ENCODE measurements at places on chromosomes 12 and 14.

DNA sequence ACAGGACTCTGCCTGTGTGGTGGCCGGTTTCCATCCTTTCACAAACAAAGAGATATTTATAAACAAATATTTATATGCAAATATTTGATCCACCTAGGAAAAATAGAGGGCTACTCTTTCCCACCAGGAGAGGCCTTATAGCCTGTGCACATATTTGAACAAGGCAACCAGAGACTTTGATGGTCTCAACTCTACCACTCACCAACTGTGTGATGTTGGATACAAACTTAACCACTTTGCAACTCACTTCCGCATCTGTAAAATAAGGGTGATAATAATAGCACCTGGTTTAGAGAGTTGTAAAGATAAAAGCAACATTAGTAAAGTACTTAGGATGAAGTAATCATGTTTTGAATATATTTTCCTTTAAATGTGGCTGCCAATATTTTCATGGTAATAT lies 1.5 kb upstream of the CLEC12A start:
- DNase-seq, result no peak

DNA sequence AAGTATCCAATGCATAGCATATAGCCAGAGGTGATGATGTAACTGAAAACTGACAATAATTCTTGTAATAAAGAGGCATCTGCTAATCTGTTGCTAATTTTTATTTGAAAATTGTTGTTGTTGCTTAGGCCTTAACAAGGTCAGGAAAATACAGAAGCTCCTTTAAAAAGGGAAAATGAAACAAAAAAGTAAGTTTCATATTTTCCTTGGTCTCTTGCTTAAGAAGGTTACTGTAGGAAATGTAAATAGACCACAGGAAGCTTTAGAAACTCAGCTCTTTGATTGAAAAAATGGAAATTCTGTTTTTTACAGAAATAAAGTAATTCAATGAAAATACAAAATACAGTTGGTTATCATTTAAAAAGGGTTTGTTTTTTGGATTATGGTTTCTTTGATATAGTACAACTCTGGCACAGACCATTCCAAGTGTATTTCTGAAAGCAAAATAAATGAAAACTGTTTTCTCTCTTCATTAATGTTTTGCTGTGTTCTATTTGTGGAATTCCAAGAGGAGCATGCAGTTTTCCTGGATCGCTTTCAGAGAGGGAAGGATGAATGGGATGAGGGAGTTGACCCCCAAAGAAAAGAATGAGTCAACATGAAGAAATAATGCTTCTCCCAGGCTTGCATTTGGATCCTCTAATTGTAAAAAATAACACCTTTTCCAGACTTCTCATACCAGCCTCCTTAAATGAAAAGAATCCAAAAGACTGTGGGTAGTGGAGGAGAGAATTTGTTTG lies 398.0 kb upstream of the FAR2 start:
- no peak for DNase-seq

- no peak for DNase-seq
Measured at GRCh38 chr14:48568688-48569087, 893.3 kb upstream of the MDGA2 start.

GRCh38 chr14:89720076-89720687 lies 234.3 kb downstream of the EFCAB11 start:
- no peak for DNase-seq

GRCh38 chr12:122729583-122730214 lies 945 bp downstream of the HCAR1 start:
- no peak for DNase-seq

DNA sequence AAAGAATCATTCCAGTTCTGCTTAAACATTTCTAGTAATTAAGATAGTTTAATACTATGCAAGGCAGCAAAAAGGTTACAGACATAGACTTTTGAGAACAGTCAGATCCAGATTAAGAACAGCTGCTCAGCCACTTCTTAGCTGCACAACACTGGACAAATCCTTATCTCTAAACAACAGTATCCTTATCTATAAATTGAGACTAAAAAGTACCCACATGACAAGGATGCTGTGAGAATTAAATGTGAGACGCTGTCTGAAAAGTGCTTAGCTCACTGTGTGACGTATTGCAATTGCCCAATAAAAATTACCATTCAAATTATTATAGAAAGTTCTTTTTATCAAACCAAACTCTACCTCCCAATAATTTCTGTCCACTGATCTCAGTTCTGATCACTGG lies 35.5 kb downstream of the BORCS5 start:
- no peak for DNase-seq

DNA sequence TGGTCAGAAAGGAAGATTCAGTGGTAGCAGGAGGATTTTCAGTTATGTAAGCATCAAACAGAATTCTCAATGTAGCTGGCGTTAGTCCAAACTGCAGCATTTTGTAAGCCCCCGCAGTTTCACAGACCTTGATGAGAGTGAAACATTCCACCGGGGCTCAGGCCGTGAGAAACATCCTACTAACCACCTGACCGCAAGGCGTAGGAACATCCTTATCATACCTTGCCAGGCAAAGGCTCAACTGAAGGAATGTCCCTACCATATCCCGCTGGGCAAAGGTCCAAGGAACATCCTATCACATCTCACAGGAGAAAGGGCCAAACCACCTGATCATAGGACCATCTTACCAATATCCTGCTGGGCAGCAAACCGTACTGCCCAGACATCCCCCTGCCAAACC lies 624.8 kb upstream of the TMEM132C start:
- DNase-seq, result no peak

DNA sequence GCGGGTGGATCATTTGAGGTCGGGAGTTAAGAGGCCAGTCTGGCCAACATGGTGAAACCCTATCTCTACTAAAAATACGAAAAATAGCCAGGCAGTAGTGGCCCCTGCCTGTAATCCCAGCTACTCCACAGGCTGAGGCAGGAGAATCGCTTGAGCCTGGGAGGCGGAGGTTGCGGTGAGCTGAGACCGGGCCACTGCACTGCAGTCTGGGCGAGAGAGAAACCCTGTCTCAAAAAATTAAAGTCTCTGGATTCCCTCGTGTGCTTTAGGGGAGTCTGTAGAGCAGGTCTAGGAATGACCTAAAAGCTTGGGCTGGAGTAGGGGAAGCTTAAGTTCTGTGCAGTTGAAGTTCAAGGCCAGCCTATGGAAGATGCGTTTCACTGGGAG lies 697 bp upstream of the TULP3 start:
- DNase-seq, result no peak

DNA sequence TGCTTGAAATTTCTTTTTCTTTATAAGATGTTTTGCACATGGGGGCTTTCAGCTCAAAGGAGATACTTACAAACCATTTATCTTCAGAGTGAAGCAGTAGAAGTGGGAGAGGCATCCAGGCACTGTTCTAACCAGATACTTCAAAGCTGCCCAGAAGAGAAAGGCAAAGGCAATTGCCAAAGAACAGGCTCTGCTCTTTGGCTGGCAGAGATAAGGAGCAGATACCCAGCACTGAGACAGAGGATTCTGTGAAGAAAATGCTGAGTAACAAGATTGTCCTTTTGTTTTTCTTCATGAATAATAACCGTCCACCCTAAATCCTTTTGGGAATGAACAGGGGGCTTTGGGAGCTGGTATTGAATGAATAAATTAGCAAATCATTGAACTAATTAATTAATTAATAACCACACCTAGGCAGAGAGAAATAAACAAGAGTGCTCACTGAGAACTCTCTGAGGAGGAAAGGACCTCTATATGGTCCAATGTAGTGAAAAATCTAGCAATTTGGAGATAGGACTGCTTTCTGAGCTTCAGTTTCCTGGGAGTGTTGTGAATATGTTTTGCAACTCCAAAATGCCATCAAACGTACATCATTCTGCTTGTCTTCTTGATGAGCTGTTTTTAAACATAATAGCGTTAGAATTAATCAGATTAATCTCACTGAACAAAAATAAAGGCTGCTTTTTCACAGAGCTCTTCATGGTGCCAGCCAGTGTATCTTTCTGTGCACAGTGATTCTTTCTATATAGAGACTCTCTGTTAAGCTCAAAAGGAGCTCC lies 192.8 kb upstream of the AMIGO2 start:
- no peak for DNase-seq

DNA sequence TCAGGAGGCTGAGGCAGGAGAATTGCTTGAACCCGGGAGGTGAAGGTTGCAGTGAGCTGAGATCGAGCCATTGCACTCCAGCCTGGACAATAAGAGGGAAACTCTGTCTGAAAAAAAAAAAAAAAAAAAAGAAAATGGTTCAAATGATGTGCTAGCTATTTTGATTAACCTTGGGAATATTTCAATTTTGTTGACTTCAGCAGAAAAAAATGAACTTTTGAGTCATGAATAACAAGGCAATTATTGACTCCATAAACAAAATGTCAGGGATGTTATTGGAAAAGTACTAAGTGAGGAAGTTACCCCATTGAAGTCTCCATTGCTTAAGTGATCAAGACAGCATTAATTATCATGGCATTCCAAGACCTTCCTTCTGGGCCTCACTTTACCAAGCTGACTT lies 10.6 kb upstream of the PKP2 start:
- DNase-seq, result no peak

DNA sequence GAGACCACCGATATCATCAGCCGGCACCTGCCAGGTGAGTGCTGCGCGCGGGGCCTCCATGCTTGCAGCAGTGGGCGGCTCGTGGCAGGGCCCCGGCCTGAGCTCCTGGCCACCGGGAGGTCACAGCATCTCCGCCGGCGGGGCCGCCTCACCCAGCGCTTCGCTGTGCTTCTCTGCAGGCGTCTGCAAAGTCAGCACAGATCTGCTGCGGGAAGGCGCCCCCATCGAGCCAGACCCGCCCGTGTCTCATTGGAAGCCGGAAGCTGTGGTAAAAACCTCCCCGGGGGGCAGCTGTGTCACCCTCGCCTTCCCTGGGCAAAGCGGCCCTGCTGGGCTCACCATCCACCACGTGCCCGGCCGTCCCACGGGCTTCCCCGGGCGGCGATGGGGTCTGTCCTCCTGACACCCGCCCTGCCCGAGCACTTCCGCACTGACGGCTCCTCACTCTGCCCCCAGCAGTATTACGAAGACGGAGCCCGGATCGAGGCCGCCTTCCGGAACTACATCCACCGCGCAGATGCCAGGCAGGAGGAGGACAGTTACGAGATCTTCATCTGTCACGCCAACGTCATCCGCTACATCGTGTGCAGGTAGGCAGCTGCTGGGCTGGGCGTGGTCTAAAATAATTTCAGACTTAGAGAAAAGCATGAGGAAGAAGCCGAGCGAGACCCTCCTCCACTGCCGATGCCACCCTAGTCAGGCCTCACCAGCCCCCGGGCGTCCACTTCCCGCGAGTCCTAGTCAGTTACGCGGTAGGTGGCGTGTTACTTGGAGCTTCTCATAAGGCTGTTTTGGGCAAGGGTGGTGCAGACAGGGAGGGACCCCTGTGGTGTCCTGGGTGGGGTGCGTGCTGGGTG lies 7.1 kb downstream of the PGAM5 start:
- no peak for DNase-seq

DNA sequence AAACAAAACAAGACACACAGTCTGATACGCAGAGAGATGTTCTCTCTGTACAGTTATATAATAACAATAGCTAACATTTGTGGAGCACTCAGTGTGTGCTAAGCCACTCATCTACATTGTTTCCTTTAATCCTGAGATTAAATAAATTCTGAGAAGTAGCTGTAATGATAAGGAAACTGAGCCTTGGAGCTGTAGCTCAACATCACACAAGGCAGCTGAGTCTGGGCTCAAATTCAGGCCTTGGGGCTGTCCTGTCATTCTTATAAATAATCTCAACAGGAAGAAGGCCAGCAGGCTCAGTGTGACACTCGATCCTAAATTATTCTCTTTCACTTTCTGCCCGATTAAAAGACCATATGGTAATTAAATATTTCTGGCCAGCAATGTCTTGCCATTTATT lies 24.5 kb downstream of the CDKN1B start:
- no peak for DNase-seq

DNA sequence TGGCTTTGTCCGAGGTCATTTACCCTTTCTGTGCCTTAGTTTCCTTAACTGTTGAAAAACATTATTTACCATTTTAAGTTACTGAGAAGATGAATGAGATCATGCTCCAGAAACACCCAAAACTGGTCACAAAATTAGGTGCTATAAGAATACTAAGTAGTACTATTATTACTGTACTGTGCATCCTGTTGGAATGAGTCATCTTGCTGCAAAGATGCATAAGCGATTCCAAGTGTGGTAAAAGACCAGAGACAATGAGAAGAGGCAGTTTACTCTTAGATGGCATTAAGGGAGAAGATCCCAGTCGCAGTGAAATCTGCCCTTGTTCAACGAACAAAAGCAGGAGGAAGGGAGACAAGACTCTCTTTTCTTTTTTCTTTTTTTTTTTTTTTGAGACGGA lies 4.2 kb upstream of the PLEKHA5 start:
- no peak for DNase-seq

DNA sequence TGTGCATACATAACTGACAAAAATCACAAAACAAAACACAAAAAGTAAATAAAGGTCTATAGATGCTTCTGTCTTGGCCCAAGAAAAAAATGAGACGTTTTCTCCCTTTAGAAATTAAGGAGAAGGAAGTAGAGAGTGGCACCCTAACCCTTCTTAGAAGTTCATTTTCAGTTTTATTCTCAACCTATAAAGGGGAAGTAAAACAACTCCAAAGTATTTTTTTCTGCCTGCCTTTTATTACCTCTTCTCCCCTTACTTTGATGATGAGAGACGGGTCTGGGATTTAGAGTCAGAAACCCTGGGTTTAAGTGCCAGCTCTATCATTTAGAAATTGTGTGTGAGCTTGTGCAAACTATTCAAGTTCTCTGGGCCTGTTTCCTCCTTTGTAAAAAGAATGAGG lies 2.8 kb downstream of the PRIM1 start:
- DNase-seq, result no peak

GRCh38 chr12:76871742-76872141 lies 7.1 kb downstream of the CSRP2 start:
- DNase-seq, result no peak

DNA sequence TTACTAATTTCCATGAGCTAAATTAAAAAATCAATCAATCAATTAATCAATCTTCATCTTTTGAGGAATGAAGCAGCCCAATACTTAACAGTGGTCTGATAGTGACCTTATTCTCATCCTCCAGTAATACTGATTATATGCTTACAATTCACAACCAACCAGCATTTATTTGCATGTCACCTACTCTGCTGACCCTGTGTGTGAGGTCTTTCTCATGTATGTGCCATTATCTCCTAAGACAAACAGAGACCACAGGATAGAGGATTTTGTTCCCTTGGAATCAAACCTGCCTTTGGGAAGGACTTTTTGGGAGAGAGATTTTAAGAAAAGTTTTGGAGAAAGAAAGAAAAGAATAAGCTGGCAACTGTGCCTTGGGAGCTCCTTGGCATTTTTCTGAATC lies 197.2 kb downstream of the NRXN3 start:
- DNase-seq, result no peak

GRCh38 chr14:94548999-94549985 lies 11.9 kb upstream of the SERPINA4 start:
- DNase-seq, result peak; percentile 1

DNA sequence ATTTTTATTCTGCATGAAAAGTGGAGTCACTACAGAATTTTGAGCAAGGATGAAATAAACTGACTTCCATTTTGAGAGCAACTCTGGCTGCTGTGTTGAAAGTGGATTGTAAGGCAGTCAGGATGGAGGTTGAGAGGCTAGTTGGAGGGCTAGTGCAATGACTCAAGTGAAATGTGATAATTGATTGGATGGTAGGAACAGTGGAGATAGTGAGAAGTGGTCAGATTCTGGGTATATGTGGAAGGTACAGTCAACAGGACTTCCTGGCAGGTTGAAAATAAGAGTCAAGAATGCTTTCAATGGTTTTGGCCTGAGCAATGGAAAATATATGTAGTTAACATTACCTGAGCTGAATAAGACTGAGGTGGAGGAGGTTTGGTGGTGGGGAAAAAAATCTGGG lies 29.0 kb upstream of the CMAS start:
- DNase-seq, result no peak
